Kidney capillary endothelial cell (primary cell): ENCODE measurements at places on chromosomes 6 and 20.
A peak's percentile ranks its signal among the peaks of the same experiment; 100 is the strongest.

- DNase-seq = peak; percentile 14
These were observed 4.0 kb downstream of the EEF1A1 start for GRCh38 chr6:73516514-73517489.

DNA sequence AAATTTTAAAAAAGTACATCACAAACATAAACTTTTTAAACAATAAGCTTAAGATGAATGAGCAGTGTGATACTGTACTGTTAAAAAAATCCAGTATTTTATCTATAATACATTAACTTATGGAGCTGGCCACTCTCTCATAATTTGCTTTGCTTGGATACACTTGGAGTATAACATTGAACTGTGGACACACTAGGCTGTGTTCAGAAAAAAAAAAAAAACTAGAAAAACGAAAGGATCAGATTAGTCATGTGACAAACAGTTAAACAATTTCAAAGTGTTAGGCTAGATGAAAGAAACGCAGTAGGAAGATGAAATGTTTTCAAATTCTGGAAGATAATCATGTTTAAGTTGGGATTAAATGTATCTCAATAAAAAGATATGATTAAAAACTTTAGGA, 220.0 kb downstream of the GRIK2 start:
- no peak for DNase-seq

DNA sequence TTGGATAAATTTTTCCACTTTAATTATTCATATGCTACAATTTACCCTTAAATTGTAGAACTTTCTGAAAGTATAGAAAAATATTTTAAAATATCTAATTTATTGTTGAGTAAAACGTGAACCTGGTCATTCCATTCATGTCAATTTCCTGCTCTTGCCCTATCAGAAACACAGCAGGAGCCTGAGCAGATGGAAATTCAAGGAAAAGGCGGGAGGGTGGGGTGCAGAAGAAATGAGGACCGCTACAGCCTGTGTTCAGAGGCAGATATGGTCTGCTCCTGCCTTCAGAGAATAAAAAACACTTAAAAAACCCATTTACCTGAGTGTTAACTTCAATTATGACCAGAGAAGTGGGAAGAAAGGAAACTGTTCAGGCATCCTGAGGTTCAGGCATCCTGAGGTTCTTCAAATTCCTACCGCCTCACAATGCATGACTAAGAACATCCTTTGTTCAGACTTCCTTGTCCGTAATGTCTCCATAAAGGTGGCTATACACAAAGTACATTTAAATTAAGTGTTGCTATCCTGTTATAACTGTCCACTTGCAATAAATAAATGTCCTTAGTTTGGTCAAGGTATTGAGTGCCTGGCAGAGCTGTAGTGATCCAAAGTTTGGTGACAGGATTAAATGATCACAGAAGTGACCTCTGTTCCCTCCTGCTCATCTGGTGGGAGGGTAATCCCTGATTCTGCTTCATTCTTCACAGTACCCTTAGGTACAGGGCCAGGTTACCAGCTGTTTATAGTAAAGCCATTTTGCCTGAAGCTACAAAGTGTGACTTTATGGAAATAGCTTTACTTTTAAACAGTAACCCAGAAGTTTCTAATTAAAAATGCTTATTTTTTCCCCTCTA, 109.1 kb downstream of the MAN1A1 start:
- DNase-seq = peak; percentile 68

- no peak for DNase-seq
These were observed 69.4 kb downstream of the BACH2 start for GRCh38 chr6:90227213-90227612.

- no peak for DNase-seq
These were observed 180.8 kb upstream of the CHD6 start for GRCh38 chr20:41798930-41799502.

DNA sequence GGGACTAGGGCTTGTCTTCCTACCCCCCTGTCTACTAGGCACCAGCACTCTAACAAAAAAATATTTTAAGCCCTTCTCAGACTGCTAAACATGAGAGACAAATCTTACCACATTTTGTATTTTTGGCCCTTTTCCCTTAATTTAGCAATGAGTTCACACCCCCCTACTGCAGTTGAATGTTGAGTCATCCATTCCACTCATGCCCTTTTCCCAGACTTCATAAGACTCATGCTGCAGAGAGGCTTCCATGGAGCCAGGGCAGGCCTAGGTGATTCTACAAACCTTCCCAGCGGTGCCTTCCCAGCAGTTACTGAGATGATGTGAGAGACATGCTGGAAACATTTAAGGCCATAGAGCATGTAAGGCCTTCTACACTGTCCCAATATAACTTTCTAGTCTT, 53.9 kb downstream of the PXDC1 start:
- no peak for DNase-seq

DNA sequence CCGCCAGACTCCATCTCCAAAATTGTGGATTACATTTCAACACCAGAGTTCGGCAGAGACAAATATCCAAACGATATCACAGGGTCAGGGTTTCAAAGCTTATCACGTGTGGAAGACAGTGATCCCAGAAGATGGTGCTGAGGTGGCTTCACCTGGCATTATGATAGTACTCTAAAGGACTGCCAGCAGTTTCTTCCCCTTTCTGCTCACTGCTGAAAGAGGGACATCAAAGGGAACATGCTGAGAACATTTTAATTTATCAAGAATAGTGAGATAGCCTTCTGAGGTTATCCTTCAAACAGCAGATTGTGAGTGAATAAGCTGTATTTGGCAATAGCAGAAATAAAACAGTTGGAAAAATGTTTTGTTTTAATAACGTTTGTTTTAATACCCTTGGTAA, 79.7 kb downstream of the FIG4 start:
- DNase-seq = no peak

GRCh38 chr6:28978959-28979561, 26.1 kb downstream of the ZNF311 start:
- DNase-seq = no peak

GRCh38 chr20:18001131-18001921, 32.5 kb downstream of the MGME1 start:
- no peak for DNase-seq

DNA sequence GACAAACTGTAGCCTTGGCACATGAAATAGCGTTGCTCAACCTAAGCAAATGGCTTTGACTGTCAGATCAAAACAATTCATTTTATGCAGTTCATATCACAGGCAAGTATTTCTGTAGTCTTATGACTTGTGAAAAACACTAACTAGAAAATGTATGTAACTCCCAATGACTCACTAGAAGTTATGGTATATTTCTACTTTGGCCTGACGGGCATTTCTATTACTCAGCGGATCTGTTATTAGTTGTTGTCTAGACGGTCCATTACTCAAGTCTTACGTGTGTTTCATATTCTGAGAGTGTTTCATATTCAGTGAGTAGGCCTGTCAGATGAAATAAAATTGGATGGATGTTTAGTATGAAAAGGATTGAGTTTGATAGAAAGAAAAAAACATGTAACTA, 880.9 kb downstream of the PRIM2 start:
- DNase-seq = no peak

DNA sequence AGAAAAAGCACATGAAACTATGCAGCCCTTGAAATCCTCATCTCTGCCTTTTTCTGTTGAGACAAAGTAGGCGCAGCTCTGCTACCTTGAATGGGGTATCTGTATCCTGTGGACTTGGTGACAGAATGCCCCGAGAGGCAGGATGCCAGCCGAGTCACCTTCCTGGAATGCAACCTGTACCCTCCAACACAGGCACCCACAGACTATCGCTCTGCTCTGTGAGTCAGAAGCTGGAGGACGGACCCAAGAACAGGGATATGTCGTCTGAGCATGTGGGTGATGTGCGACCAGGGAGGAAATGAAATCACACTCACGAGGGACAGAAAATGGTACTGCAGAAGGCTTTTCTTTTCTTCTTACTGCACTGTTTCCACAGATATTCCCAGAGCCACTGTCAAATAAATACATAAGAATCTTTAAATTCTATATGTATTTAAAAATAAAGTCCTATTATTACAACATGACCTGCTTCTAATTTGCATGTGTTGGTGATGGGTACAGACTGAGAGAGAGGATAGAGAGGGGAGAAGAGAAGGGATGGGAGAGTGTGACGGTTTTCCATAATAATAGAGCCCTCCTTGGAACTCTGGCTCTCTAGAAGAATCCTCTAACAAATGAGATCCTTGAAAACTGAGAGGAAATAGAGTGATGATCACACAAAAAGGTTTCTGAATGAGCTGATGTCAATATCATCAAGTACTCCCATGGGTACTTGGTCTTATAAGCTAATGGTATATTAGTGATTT, 308.1 kb downstream of the FOXC1 start:
- DNase-seq = peak; percentile 98

DNA sequence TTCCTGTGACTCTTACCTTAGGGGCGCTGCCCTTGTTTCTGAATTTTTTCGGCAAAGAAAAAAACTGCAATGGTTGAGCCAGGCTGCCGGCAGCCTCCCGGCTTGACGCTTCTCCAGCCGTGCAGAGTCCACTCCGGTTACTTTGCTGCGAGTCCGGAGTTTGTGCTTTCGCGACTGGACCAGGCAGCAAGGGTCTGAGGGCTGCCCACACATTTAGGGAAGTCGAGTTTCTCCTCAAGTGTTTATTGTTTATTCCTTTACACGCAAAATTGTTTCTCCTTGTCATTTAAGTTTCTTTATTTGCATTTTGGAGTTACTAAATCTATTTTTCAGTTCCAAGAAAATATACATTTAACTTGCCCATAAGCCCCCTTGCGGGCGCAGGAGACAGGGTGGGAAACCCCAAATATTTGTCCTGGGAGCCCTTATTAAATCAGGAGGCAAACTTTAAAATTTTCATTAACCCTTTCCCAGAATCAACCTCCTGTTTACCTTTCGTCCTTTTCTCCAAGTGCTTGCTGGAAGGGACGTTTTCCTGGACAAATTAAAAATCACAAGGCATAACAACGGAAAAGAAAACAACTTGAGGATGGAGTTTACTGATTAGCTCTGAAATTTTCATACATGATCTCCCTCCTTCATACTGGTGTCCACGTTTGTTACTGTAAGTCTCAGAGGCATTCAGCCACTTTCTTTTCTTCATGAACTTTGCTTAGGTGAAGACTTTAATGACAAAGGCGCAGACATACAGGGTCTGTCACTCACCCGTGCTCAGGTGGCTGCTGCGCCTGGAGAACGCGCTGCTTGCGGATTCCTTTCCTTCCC, 1.7 kb upstream of the PDE10A start:
- no peak for DNase-seq

GRCh38 chr6:134195164-134195906, 122.6 kb downstream of the SGK1 start:
- DNase-seq = no peak
